ENCODE measurements at places on chromosomes 5 and 9. TPM values are rescaled to one million over a fixed set of nuclear protein-coding genes. Genes with fewer than 3 reads are reported as not detected.

- no peaks in the 10 kb centered on the region for H3K27me3 ChIP-seq
- no peak overlapping the region for H3K27ac ChIP-seq
- no peak overlapping the region for H3K4me3 ChIP-seq
Observed at GRCh38 chr5:119614838-119615237, 14.5 kb upstream of the FAM170A start.

GRCh38 chr5:53237876-53238275 lies 128.3 kb upstream of the MOCS2 start:
- no peak overlapping the region for H3K4me3 ChIP-seq
- H3K27ac ChIP-seq: no peak overlapping the region
- H3K36me3 ChIP-seq: no peaks in the 10 kb centered on the region
- H3K27me3 ChIP-seq: no peaks in the 10 kb centered on the region

- H3K4me3 ChIP-seq: no peak overlapping the region
- DNase-seq: no peak
- no peaks in the 10 kb centered on the region for H3K36me3 ChIP-seq
- H3K27ac ChIP-seq: no peak overlapping the region
- H3K27me3 ChIP-seq: no peaks in the 10 kb centered on the region
Observed at GRCh38 chr5:138719811-138720210, 33.4 kb upstream of the CTNNA1 start.

COL15A1 gene
- 16.0 TPM for total RNA-seq

OBP2B gene
- not detected for total RNA-seq

Measured in colonic mucosa (tissue), 4 donors.